ENCODE measurements at places on chromosomes 12 and 14.

GRCh38 chr12:109201496-109201885, 85.1 kb downstream of the ACACB start:
- DNase-seq = no peak

- no peak for DNase-seq
These were observed 23.2 kb downstream of the FOS start for GRCh38 chr14:75301666-75302325.

DNA sequence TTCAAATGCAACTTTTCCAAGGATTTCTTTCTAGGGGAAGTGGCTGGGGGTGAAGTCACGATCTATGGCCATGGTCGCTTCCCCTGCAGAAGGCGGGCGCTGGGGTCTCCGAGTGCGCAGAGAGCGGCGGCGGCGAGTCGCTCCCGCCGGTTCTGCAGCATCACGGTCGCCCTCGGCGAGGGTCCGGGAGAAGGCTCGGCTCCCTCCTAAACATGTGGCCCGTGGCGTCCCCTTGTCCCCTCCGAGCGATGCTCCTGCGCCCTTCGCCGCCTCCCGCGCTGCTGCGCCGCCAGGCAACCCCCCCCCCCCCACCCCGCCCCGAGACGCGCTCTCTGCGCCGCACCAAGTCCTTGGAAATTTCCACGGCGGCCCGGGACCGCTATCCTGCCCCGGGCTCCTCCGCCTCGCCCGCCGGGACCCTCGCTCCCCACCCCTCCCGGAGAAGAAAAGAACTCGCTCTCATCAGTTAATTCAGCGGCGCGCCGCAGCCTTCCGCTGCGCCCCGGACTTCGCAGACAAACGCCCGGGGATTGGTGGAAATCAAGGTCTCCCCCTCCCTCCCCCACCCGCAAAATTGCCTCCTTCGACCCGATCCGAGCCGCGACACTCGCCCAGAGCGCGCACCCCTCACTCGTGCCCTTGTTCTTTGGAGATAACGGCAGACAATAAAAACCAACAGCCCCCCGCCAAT, at the start of gene ST8SIA1:
Gene ST8SIA1 (minus strand): TSS at position 298 of the 691 bp plus-strand sequence. CDS start 475 bp downstream, outside the sequence.
- peak; percentile 25 for DNase-seq

DNA sequence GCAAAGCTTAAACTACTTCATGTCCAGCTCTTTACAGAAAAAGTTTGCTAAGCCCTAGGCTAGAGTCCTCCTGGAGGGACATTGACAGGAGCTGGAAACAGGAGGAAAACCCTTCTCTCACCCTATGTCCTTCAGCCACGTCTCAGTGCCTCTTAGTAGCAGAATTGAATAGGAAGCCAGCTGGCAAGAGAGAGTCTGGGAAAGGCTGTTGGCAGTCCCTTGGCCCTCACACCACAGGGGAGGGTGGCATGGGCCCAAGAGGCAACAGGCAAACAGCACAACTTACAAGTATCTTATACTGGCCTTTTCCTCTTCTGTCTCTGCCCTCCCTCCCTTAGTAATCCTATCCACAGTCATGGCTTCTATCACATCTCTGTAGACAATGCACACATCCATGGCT, 27.7 kb upstream of the DHRS2 start:
- DNase-seq = no peak

GRCh38 chr12:4829161-4829792, 80.4 kb upstream of the KCNA1 start:
- peak; percentile 47 for DNase-seq

GRCh38 chr14:96038920-96039632, at the start of gene C14orf132:
C14orf132 (plus strand) TSS chr14:96039362; CDS start chr14:96039501, 139 bp downstream.
- DNase-seq = peak; percentile 36

GRCh38 chr12:63811755-63812154, 32.0 kb downstream of the RXYLT1 start:
- no peak for DNase-seq

GRCh38 chr12:40152783-40153383, 47.0 kb upstream of the SLC2A13 start:
- DNase-seq = no peak

DNA sequence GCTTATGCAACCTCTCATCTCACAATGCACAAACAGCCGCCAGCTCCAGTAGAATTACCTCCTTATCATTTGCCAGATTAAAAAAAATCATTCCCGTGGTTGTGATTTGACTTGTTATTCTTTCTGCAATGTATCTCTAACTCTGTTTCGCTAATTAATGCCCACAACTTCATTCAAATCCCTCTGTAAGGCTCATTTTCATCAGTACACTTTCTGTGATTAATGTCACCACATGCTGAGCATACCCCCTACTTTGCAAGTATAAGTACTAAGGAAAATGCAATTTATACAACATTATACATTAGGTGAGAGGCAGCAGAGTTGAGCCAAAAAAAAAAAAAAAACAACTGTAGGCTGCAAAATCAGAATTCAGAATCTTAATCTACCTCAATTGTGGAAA, 166.0 kb downstream of the FSCB start:
- no peak for DNase-seq

- no peak for DNase-seq
These were observed 826 bp downstream of the ZNF705A start for GRCh38 chr12:8157484-8158198.

- no peak for DNase-seq
These were observed 101.1 kb downstream of the PLEKHG7 start for GRCh38 chr12:92803903-92804302.

- DNase-seq = no peak
These were observed 57.4 kb upstream of the KCNA1 start for GRCh38 chr12:4852308-4852707.

DNA sequence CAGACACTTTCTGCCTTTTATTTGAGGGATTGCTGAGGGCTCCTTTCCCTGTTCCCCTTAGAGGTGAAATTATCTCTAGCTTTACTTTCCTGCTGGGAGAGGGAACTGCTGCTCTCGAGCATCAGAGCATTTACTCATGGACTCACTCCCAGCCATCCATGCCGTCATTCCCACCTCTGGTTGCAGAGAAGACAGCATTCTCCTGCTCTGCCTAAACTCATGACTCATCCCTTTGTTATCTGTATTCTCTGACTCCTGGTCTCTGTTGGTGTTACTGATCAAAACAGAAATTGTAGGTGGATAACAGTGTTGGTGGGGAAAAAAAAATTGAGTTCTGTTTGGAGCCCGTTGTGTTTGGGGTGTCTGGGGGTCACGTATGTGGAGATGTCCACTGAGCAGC, 159.3 kb downstream of the TTC8 start:
- DNase-seq = no peak

DNA sequence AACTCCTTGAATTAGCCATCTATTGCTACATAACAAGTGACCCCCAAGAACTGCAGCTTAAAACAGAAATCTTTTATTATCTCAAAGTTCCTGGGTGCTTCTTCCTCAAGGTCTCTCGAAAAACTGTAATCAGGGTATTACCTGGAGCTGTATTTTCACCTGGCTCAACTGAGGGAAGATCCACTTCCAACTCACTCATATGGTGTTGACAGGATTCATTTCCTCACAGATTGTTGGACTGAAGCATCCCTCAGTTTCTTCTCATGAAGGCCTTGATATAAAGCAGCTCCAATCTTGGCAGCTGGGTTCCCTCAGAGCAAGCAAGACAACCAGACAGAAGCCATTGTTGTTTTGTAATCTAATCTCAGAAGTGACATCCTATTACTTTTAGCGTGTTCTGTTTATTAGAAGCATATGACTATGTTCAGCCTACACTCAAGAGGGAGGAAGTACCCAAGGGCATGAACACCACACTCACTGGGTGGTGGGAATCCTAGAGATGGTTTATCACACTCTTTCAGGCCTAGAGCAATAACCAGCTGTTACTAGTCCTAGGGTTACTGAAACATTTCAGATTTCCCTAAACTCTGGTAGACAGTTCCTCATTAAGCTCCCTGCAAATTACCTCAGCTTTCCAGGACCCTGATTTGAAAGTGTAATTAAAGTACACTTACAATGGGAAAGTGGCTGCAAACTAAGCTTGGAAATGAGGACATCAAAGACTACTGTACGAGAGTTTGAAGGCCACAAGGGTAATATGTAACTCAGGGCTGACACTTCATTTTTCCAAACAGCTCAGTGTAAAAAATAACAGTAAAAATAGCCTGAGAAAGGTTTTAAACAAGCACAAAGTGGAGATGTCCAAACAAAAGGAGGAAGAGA, 222.2 kb downstream of the SEC23A start:
- DNase-seq = no peak

DNA sequence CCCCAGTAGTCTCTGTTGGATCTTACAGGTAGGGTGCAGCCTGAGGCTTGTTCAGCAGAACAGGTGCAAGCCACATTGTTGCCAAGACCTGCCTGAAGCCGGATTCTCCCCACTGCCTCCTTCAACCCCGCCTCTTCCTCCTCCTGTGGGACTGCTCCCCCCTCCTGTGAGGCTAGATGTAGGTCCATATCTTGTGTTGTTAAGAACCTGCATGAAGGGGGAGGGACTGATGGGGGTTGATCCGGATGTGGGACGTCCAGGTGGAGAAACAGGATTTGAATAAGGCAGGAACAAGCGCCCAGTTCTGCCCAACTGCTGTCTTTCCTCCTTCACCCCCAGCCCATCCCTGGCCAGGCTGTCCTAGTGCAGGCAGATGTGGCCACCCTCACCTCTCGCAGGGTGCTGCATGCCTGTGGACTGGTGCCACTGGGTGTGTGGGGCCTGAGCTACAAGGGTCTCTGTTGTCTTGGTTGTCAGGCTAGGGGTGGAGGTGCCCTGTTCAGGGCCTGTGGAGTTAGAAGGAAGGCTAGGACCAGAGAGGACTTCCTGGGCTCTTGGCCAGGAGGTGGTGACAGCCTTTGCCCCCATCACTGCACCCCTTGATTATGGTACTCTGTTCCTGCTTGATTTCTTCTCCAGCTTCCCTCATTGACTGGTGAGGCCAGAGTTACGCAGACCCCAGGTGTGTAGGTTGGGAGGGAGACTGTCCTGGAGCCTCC, 1.4 kb downstream of the NR4A1 start:
- no peak for DNase-seq

DNA sequence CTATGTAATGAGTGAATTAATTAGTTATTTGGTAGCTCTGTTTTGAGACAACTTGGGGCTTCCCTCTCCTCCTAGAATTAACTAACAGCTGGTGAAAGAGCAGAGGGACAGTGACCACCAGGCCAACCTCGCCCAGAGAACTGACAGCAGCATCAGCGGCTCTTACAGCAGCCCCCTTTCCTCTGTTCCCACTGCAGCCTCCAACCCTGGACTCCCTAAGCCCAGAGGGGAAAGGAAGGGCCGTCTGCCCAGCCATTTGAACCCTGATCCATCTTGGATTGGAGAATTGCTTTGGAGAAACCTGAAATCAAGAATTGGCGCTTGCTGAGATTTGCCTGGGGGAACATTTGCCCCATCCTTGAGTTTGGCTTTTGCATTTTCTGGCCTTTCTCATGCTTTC, 45.5 kb downstream of the B4GALNT3 start:
- no peak for DNase-seq

- no peak for DNase-seq
These were observed 22.2 kb upstream of the PRMT8 start for GRCh38 chr12:3468836-3469235.

DNA sequence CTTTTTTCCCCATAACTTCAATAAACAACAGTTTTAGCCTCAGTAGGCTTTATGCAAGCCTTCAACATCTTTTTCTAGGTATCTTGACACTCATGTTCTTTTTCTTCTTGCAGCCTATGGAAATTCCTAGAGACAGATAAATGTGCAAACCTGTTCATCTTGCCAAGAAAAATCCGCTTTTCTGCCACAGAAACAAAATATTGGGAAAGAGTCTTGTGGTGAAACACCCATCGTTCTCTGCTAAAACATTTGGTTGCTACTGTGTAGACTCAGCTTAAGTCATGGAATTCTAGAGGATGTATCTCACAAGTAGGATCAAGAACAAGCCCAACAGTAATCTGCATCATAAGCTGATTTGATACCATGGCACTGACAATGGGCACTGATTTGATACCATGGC, 295.9 kb downstream of the ZFP36L1 start:
- no peak for DNase-seq

GRCh38 chr12:80178846-80179245, 79.5 kb downstream of the OTOGL start:
- DNase-seq = no peak

DNA sequence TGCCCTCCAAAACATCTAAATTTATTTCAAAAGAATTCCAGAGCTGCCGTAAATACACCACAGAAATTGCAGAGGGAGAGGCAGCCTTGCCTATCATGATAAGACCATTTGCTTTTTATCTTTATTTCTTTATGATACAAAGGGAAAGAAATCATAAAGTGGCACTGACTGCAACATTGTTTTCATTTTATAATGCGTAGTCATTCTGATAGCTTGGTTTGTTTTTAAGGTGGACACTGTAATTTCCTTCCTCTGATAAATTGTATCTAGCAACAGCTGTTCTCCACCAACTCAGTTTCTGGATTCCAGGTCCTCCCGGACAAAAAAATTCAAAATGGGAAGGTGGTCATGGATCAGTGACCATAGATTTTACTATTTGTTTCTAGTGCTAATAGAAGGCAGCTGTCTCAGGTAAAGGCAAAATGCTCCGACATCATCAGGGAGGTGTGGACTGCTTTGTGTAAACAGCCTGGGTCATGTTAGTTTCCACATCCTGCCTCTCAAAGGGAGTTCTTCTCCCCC, 623 bp upstream of the TSPAN8 start:
- DNase-seq = no peak

DNA sequence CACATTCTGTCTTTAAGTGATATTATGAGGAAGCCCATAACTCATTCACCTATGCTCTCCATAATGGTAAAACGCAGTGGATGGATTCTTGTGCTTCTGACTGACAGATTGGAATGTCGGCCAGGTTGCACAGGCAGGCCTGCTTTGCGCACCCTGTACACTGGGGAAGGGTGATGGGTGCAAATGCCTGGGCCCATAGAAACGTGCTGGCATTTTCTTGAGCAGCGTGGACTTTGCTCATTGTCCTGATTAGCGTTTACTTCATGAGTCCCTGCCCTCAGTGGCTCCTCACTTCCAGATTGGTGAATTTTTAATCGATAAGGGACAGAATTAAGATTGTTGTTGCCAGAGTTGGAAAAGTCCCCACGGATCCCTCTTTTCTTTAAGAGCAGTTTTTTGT, 80.9 kb upstream of the TRAF3 start:
- DNase-seq = no peak

DNA sequence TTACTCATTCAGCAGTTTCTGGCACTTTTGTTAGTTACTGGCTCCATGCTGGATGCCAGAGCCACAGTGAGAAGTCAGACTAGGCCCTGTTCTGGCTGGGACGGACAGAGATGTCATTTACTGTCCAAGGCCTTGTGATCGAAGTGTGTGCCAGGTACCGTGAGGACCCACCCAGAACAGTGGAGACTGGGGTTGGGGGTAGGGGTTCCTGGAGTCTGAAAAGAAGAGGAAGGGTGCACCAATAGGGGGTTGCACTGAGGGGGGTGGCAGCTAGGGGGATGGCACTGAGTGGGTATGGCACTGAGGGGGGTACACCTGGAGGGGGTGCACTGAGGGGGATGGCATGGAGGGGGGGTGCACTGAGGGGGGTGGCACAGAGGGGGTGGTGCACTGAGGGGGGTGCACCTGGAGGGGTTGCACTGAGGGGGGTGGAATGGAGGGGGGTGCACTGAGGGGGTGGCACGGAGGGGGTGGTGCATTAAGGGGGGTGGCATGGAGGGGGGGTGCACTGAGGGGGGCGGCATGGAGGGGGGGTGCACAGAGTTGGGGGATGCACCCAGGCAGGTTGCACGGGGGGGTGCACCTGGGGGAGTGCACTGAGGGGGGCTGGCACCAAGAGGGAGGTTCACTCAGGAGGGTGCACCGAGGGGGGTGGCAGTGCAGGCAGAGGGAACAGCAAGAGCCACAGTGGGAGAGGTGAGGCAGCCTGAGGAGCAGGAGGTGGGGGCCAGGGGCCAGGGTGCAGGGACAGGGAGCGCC, 10.6 kb upstream of the CYP46A1 start:
- DNase-seq = no peak

- DNase-seq = no peak
These were observed 88.1 kb downstream of the PPP2R5C start for GRCh38 chr14:101849640-101850039.
